ENCODE measurements at places on chromosomes 12 and 14. TPM values are rescaled to one million over a fixed set of nuclear protein-coding genes. Genes with fewer than 3 reads are reported as not detected.

TEX52 gene
- not detected for total RNA-seq

DNA sequence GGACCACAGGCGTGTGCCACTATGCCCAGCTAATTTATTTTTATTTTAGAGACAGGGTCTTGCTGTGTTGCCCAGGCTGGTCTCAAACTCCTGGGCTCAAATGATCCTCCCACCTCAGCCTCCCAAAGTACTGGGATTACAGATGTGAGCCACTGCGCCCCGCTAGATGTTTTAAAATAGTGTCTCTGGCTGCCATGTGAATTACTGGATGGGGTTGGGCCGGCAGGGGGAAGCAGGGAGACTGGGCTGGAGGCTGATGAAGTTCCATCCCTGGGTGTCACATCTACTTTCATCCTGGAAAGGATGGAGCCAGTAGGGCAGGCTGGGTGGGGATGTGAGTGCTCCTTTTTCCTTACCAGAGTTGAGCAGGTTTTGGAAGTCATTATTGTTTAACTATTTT, 46.1 kb downstream of the DNAH10 start:
- DNase-seq = no peak

GPR68 gene
- 6.0 TPM for total RNA-seq

- DNase-seq = no peak
Observed at GRCh38 chr12:95318071-95318545, 100.5 kb downstream of the VEZT start.

RPS6KL1 gene
- total RNA-seq = 10.8 TPM

POTEG gene
- total RNA-seq = not detected

RBM23 gene
- 81.1 TPM for total RNA-seq

SPRYD4 gene
- 4.5 TPM for total RNA-seq

FAM181A gene
- not detected for total RNA-seq

DNA sequence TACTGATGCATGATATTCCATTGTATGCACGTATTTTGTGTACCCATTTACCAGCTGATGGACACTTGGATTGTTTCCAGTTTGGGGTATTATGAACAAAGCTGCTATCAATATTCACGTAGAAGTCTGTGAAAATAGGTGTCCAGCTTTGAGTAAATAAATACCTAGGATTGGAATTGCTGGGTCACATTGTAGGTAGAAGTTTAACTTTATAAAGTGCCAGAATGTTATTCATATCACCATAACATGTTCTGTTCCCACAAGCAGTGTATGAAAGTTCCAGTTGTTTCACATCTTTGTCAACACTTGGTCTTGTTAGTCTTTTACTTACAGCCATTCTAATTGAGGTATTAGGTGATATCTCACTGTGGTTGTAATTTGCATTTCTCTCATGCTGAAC, 108.0 kb upstream of the METAP2 start:
- DNase-seq = no peak

- no peak for DNase-seq
Observed at GRCh38 chr12:81542065-81543010, 216.8 kb downstream of the PPFIA2 start.

DCAF4 gene
- total RNA-seq = 17.6 TPM

HCAR3 gene
- 0.46 TPM for total RNA-seq

DNA sequence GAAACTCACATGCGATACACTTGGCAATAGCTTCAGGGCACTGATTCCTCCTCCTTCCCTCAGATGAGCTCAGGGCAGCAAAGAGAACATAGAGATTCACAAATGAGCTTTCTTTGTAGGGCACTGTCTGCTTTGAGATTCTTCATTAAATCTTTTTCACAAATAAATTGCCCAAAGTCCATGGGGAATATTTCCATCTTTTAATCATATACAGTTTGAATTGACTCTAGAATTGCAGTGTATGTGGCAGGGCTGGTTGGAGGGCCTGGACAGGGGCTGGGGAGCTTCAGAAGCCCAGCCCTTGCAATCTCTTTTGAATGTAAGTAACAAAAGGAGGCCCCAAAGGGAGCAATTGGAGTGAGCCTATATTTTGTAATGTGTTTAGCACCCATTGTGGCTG, 197.5 kb downstream of the NOVA1 start:
- no peak for DNase-seq

SIX6 gene
- total RNA-seq = not detected

DNA sequence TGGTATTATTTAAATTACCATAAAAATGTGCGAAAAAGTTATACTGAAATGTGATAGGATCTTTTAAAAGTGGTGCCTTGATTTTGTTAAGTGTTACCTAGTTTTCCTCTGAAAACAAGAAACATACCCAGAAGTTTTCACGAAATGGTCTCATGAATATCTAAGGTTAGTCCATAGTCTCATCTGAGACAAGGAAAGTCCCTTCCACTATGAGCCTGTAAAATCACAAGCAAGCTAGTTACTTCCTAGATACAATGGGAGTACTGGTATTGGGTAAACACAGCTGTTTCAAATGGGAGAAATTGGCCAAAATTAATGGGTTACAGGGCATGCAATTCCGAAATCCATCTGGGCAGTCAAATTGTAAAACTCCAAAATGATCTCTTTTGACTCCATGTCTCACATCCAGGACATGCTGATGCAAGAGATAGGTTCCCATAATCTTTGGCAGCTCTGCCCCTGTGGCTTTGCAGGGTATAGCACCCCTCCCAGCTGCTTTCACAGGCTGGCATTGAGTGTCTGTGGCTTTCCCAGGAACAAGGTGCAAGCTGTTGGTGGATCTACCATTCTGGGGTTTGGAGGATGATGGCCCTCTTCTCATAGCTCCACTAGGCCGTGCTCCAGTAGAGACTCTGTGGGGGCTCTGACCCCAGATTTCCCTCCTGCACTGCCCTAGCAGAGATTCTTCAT, 271.4 kb downstream of the NAV3 start:
- no peak for DNase-seq

DNA sequence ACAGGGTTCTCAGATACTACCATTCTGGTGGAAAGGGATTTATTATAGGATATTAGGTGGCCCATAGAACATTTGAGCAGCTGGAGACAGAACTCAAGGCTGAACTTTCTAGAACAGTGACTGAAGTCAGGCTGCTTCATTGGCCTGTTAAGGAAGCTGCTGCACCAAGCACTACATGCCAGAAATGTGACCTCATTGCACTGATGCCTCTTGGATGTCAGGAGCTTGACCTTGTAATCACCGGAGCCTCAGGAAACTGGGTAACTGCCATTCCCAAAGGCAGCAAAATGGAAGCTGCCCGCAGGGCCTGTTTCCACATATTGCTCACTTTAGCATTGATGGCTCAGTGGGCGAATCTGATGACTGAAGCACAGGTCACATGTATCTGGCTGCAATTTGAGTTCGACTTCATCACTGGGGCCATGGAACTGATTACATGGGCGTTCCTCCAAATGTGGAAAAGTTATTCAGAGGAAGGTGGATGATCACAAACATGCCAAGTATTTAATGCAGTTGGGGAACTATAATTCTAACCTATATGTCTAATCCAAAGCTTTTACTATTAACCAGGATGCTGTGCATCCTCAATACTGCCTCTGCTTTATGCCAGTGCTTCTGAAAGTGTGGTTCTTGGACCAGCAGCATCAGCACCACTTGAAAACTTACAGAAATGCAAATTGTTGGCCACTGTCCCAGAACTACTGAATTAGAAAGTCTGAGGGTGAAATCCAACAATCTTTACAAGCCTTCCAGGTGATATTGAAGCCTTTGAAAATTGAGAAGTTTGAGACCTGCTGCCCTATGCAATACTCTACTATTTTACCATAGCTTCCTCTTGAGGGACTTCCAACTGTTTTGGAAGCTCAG, 337.2 kb upstream of the NAV3 start:
- DNase-seq = no peak
